SJSA1 (cell line): ENCODE measurements at places on chromosomes 7 and 10. TPM values are rescaled to one million over a fixed set of nuclear protein-coding genes. Genes with fewer than 3 reads are reported as not detected.
A peak's percentile ranks its signal among the peaks of the same experiment; 100 is the strongest.

DNA sequence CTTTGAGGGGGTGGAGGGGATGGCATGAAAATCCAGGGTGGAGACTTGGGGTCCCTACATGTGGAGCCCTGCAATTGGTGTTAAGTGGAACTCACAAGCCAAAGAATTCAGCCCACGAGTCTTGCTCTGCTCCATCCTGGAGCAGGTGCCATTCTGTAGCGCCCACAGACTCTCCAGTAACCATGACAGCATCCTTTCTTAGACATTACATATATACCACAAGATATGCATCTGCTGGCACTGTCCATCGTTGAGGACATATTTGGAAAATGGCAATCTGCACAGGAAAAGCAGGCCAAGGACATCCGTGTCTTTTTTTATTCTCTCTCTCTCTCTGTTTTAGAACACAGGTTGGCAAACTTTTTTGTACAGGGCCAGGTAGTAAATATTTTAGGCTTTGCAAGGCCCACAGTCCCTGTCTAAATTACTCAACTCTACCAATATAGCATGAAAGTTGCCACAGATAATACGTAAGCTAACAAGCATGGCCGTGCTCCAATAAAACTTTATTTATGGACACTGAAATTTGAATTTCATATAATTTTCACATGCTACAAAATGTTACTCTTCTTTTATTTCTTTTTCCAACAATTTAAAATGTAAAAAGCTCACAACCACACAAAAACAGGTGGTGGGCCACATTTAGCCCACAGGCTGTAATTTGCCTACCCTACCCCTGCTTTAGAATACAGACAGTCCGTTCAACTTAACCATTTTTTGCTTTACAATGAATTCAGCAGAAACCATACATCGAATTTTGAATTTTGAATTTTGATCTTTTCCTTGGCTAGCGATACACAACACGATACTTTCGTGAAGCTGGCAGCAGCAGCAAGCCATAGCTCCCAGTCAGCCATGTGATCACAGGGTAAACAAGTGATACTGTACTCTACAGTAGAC lies 141.4 kb upstream of the STK17A start:
- H3K4me3 ChIP-seq = no peak overlapping the region

DNA sequence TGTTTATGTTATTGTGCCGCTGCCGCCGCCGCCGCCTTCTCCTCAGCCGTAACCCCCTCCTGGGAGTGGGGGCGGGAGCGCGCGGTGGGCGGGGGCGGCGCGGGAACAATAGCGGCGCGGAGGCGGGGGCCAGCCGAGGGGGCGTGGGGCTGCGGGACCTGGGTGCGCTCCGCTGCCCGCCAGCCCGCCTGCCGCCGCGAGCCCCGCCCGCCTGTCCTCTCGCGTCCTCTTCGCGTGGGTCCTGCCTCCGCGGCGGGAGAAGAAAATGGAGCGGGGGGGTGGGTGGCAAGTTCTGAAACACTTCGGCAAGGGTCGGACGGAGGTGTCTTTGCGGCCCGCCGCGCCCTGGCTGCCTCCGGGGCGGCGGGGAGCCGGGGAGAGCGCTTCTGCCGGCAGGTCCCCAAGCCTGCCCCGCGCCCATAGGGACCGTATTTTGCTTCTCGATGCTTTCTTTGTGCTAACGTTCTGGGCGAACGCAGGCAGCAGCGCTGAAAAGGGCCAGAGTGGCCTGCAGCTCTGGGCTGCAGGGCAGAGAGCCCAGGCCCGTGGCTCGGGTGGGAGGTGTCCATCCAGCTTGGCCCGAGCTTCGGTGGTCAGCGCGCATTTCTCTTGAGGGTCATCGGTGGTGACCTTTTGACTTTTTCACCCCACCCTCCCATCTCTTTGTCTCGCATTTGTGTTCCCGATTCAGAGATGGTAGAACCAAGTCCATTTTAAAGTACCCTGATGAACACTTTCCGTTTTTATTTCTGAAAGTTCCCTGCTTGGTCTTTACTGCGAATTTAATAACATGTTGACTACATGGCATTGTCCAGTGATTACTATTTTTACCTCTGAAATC lies 613 bp downstream of the MAPK8 start:
- peaks cover 43% of the 10 kb centered on the region for H3K4me1 ChIP-seq
- peak; percentile 53 for DNase-seq
- no peaks in the 10 kb centered on the region for H3K27me3 ChIP-seq
- peaks cover 16% of the 10 kb centered on the region for H3K36me3 ChIP-seq
- H3K4me3 ChIP-seq = peak overlapping the region; percentile 100

DNA sequence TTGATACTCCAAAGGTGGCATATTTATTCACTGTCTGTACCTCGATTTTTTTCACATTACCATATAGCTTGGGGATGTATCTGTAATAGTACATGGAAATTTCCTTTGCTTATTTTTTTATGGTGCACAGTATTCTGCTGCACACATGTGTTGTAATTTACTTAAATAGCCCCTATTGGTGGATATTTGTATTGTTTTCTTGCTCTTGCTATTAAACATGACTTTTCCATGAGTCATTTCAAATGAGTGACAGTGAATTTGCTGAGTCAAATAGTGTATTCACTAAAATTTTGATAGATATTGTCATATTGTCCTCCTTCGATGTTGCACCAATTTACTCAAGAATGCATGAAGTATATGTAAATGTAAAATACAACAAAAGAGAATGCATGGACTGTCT lies 122.7 kb upstream of the STEAP4 start:
- H3K27ac ChIP-seq = no peak overlapping the region
- H3K4me1 ChIP-seq = no peaks in the 10 kb centered on the region
- no peak overlapping the region for H3K4me3 ChIP-seq

GRCh38 chr10:84665883-84666463 lies 337.6 kb downstream of the CCSER2 start:
- no peak overlapping the region for H3K27ac ChIP-seq
- no peaks in the 10 kb centered on the region for H3K27me3 ChIP-seq
- no peaks in the 10 kb centered on the region for H3K4me1 ChIP-seq
- peak; percentile 21 for DNase-seq

Gene LSM5
- total RNA-seq = 52.0 and 138 TPM in 2 replicates

DNA sequence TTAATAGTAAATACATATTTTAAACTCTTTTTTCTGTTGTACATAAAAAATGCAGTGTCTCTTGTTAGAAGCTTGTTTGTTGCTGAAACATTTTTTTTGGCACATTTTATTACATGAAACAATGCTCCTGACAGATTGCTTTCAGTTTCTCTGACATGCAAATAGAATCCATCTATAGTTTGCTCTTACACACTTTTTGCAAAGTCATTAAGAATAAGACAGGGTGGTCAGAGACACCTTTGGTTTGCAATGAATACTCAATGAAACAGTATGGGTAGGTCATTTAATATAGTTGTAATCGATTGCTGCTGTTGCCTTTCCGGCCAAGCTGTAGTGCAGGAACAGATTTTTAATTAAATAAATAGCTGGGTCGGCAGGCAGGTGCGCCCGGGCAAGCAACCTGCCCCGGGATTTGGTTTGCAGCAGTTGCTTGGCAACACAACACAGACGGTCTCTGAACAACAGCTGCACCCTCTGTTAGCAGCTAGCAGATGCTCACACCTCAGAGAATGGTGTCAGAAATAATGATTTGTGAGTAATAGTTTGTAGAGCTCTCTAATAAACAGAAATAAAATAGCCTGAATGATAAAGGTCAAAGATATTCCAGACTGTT lies 115.7 kb upstream of the CACNA2D1 start:
- H3K27ac ChIP-seq = no peak overlapping the region
- H3K36me3 ChIP-seq = no peaks in the 10 kb centered on the region
- peaks cover 15% of the 10 kb centered on the region for H3K4me1 ChIP-seq
- H3K27me3 ChIP-seq = no peaks in the 10 kb centered on the region
- DNase-seq = no peak

Gene LRMDA
- not detected in 2 replicates for total RNA-seq

DNA sequence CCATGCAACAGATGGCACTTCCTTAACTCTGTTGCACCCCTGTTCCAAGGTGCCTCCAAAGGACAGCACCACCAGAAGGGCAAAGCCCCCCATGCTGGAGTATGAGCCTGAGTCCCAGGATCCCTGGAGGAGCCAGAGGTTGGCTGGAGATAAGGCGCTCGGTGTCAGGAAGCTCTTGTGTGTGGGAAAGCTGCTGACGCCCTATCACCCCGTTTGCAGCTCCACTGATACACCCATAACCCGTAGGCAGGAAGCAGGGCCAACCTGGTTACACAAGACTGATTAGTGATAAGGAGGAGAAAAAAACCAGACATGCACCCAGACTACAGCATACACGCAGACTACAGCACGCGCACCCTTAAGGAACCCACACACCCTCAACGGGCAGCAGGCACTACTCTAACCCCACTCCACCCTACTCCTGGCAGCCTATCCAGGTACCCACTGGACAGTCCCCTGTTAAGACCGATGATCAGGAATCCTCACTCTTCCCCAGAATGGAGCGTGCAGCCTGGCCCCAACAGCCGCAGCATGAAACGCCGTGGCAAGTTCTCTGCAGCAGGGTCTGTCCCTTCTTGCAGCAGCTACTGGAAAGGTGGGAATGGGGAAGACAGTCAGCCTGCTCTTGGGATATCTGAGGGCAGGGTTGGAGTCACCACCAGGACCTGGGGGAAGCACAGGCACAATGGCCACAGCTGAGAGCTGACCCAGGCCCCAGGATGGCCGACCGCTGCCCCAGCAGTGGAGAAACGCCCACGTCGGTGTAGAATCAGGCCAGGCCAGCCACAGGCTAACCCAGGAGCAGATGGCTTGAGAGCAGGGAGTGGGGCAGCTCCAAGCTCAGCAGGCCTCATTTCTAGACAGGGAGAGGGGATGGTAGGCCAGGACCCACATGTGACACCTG lies 38.3 kb upstream of the TUBB8 start:
- no peak overlapping the region for H3K27ac ChIP-seq
- no peaks in the 10 kb centered on the region for H3K4me1 ChIP-seq
- peaks cover 9% of the 10 kb centered on the region for H3K27me3 ChIP-seq
- no peaks in the 10 kb centered on the region for H3K36me3 ChIP-seq

DNA sequence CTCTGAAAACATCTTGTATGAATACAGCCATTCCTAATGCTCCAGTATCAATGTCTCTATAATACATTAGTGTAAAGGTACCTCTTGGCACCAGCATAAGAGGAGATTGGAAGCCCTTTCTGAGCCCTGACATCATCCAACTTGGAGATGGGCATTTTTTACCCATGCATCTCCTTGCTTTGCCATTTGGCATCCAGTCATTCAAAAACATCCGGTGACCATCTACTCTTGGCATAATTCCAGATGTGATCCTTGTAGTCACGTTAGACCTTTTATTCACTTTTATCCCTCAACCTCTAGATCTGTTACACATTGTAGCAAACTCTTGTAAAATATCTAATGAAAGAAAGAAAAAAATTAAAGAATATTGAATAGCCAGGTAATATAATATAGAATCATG lies 17.9 kb upstream of the SGMS1 start:
- no peak overlapping the region for H3K4me3 ChIP-seq
- H3K27ac ChIP-seq = no peak overlapping the region
- H3K36me3 ChIP-seq = no peaks in the 10 kb centered on the region
- no peaks in the 10 kb centered on the region for H3K4me1 ChIP-seq
- DNase-seq = no peak

Gene TBC1D12
- 12.1 and 22.3 TPM in 2 replicates for total RNA-seq

GRCh38 chr7:43824963-43825362 lies 44.4 kb downstream of the MRPS24 start:
- H3K36me3 ChIP-seq = no peaks in the 10 kb centered on the region
- H3K4me1 ChIP-seq = peaks cover 3% of the 10 kb centered on the region; the same call in 1 of the 2 replicates
- peaks cover 15% of the 10 kb centered on the region for H3K27me3 ChIP-seq
- no peak overlapping the region for H3K4me3 ChIP-seq
- no peak for DNase-seq

- H3K27ac ChIP-seq = no peak overlapping the region
- H3K36me3 ChIP-seq = no peaks in the 10 kb centered on the region
- no peak overlapping the region for H3K4me3 ChIP-seq
- H3K4me1 ChIP-seq = no peaks in the 10 kb centered on the region
- DNase-seq = no peak
Measured at GRCh38 chr10:11787846-11788245, 35.3 kb upstream of the PROSER2 start.

GRCh38 chr10:91295346-91295745 lies 74.9 kb downstream of the PCGF5 start:
- H3K4me3 ChIP-seq = no peak overlapping the region
- no peak overlapping the region for H3K27ac ChIP-seq
- no peaks in the 10 kb centered on the region for H3K36me3 ChIP-seq

Gene TPST1
- 50.0 and 51.0 TPM in 2 replicates for total RNA-seq

- no peak overlapping the region for H3K27ac ChIP-seq
- H3K36me3 ChIP-seq = no peaks in the 10 kb centered on the region
- no peak for DNase-seq
Measured at GRCh38 chr7:87332321-87332720, 13.1 kb upstream of the CROT start.

- H3K36me3 ChIP-seq = peaks cover 25% of the 10 kb centered on the region
- no peak for DNase-seq
- no peak overlapping the region for H3K27ac ChIP-seq
- no peaks in the 10 kb centered on the region for H3K27me3 ChIP-seq
Measured at GRCh38 chr7:143878884-143879283, 23.1 kb downstream of the TCAF1 start.

DNA sequence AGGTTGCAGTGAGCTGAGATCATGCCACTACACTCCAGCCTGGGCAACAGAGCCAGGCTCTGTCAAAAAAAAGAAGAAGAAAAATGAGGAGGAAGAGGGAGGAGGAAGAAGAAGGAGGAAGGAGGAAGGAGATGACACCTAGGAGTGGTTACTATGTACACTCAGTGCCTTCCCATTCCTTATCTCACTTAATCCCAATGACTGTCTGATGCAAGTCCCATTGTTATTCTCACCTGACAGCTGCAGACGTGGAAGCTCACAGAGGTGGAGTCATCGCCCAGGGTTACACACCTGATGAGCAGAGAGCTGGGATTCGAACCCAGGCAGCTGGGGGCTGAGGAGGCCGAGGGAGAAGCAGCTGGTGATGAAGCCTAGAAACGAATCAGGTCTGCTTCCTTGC lies 258.8 kb downstream of the SNX10 start:
- H3K27ac ChIP-seq = no peak overlapping the region
- H3K4me3 ChIP-seq = no peak overlapping the region
- H3K36me3 ChIP-seq = no peaks in the 10 kb centered on the region
- no peaks in the 10 kb centered on the region for H3K4me1 ChIP-seq
- DNase-seq = no peak

GRCh38 chr7:27151341-27151930 lies 947 bp downstream of the HOXA3 start:
- no peaks in the 10 kb centered on the region for H3K36me3 ChIP-seq
- DNase-seq = no peak
- no peaks in the 10 kb centered on the region; the same call in 1 of the 2 replicates for H3K27me3 ChIP-seq
